ENCODE measurements at places on chromosomes 3 and 15.

DNA sequence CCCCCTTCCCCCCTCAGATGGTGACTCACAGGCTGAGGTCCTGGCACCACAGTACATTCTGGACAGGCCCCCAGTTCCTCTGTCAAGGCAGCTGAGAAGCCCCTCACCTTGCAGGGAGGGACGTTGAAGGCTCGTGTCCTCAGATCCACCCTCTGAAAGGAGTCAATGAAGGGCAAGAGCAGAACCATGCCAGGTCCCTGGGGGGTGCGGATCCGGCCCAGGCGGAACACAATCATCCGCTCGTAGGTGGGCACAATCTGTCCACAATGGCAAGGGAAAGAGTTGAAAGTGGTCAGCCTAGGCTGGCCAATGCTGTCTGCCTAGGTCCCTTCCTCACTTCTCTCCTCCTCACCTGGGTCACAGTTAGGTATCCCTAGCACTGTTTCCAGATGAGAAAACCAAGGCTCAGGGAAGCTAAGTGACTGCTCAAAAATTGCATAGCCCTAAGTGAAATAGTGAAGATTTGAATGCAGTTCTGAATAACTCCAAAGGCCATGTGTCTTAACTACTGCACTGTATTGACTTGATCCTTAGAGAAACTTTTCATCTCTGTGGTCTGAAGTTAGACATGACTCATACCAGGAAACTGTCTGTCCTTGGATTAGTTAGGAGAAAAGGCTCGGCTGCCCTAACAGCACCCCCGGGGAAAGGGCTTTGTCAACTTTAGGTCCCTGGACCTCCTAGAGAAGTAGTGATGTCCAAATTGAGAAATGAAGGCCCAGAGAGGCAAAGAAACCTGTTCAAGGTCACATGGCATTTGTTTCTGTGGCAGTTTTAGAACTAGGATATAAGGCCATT is 2.9 kb downstream of the STOML1 start:
- DNase-seq: no peak

DNA sequence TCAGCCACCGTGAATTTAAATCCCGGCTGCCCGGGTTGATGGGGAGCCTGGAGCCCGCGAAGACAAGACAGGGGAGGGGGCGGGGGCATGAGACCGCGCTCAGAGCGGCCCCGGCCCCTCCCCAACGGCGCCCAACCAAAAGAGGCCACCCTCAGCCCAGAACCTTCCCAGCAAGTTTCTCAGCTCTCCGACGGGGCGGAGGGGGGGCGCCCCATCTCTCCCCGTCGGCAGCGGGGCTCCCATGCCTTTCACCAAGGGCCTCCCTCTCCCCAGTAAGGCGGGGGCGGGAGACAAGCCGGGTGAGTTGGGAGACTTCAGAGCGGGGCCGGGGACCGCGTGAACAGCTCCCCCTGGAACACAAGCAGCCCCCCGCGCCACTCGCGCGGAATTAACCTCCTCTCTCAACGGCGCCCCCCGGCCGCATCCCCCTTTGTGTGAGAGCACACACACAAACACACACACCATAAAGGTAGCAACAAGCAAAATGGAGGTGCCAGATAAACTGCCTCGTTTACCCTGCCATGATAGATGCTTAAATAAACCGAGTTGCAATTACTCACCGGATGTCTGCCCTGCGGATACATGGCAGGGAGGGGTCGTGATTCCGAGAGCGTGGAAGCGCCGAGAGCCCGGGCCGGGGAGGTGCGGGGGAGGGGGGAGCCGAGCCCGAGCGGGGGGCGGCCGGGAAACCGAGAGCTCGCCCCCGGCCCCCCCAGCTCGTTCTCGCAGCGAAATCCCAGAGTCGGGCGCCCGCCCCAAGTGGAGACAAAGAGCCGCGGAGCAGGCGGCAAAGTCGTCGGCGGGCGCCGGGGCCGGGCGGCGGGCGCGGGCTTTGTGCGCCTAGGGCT is 1.3 kb downstream of the TLE3 start:
- no peak for DNase-seq

DNA sequence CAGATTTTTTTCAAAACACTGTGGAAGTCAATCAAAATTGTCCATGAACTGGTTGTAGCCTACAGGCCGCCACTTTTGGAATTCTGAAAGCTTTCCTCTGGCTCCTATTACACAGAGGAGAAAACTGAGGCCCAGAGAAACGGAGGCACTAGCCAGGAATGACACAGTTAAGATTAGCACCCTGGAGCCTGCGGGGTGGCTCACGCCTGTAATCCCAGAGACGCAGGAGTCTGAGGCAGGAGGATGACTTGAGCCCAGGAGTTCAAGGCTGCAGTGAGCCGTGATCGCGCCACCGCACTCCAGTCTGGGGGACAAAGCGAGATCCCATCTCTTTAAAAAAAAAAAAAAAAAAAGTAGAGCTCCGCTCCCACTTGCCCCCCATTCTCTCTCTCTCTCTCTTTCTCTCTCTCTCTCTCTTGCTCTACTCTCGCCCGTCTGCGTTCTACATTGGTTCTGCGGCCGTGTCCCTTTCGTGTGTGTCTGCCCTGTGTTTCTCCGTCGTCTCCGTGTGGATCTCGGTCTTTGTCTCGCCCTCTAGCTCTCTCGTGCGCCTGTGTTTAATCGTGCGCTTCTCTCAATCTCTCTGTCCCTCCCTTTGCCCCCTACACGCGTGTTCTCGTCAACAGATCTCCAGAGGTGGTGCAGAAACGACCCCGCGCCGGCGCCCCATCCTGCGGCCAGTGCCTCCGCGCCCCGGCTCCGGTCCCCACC is 512 bp upstream of the TRH start:
- DNase-seq: no peak

DNA sequence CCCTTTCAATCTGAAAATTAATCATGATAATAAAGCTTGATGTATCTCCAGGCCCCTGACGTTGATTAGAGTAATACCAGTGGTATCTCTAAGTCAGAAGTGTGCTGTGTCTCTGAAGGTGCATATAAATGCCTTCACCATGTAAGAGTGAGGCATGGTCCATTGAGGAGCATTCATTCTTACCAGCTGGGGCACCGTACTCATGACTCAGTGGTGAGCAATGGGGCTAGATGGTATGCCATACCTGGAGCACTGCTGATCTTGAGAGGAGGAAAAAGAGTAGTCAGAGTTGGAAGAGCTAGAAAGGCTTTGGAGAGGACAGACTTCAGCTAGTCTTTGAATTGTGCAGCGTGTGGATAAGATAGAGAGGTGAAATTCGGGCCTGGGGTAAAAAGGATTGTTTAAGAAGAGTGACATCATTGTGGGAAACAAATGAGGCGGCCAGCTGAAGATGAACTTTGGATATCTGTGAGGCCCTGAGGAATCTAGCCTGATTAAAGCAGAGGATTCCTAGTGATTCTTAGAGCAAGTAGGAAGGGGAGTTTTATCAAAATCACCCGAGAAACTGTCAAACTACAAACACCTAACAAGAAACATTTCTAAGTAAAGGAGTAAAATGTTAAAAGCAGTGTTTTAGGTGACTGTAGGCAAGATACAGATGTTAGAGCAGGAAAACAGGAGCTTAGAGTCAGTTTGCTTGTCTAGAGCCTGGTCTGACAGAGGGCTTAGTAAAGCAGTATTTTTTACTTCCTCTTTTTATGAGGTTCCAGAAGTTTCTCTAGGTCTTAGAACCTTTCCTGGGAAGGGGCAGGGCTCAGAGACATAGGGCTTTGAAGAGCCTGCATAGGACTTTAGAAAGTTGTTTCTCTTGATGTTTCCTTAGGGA is 13.6 kb downstream of the TMOD3 start:
- DNase-seq: peak; percentile 24

- no peak for DNase-seq
Observed at GRCh38 chr3:31758322-31758965, 222.6 kb downstream of the OSBPL10 start.

DNA sequence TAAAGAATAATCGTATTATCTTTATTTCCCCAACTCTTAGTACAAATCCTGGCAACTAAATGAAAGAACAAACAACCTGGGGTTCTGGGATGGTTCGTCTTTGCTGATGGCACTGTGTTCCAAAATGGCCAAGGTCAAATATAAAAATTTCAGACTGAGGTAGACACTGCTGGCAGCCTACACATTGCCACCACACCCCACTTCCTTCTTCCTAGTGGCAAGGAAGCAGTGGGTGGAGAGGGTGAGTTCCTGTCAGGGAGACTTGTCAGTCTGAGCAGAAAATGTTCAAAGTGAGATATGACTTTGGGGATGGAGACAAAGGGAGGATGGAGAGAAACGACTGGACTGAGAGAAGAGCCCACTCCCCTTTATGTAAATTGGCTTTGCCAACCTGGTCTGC is 69.6 kb downstream of the LMCD1 start:
- DNase-seq: no peak

- DNase-seq: no peak
Observed at GRCh38 chr3:48222616-48223513, at the start of gene CAMP. Gene CAMP (plus strand): TSS chr3:48223495. CDS start chr3:48223512, 17 bp downstream.

DNA sequence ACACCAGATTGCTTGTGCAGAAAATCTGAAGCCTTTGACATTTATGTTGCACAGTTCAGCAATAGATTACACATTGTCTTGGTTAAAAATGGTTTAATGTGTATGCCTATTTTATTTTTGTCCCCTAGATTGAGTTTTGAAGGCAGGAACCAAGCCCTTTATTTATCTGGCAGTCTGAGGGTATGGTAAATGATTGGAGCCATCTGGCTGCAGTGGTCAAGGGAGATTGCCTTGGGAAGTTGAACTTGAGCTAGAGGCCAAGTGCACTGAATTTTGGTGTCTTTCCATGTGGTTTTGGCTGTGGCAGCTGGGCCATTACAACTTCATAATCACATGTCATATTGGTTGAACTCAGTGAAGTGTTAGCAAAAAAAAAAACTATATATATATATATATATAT is 248.7 kb upstream of the C2CD4B start:
- no peak for DNase-seq

GRCh38 chr15:61835029-61835428 is 225.2 kb downstream of the VPS13C start:
- DNase-seq: no peak

DNA sequence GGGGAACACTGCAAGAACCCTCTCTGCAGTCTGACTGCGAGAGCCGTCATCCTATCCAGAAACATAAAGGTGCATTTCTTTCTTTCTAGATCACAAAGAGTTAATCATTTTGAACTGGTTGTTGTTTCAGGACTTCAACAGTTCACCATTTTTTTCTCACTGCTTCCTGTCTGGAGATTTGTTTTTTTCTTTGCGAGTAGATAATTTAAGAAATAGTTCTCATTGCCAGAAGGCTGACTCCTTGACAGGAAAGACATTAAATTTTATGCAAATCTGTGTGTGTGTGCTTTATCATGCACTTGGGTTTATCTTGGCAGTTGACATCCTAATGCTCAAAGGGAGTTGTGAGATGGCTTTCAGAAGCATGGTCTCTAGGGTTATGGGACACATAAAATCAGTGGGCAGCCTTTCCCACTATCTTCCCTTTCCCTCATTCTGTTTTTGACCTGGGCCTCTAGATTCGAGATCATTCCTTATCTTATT is 123.5 kb upstream of the TBL1XR1 start:
- DNase-seq: no peak

- DNase-seq: peak; percentile 80
Observed at GRCh38 chr3:31968927-31969418, 12.1 kb downstream of the OSBPL10 start.

DNA sequence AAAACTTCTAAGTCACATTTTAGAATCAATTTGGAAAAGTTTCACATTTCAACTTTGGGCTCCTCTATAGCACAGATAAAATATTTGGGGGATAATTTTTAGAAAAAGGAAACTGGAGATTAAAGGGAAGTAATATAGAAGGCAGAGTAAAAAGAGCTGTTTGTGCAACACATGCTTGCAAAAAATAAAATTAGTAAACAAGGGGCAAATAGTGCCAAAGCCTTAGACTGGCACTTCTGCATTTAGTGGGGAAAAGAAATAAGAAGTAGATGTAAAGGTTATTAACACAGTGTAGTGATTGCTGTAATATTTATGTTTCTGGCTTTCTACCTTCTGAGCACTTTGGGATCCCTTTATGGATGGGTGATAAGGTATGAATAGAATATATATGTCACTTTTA is 246.6 kb downstream of the CBLB start:
- no peak for DNase-seq

- no peak for DNase-seq
Observed at GRCh38 chr3:69532547-69533224, 146.8 kb upstream of the FRMD4B start.

GRCh38 chr3:112881891-112882290 is 35.2 kb upstream of the CD200R1L start:
- DNase-seq: no peak

DNA sequence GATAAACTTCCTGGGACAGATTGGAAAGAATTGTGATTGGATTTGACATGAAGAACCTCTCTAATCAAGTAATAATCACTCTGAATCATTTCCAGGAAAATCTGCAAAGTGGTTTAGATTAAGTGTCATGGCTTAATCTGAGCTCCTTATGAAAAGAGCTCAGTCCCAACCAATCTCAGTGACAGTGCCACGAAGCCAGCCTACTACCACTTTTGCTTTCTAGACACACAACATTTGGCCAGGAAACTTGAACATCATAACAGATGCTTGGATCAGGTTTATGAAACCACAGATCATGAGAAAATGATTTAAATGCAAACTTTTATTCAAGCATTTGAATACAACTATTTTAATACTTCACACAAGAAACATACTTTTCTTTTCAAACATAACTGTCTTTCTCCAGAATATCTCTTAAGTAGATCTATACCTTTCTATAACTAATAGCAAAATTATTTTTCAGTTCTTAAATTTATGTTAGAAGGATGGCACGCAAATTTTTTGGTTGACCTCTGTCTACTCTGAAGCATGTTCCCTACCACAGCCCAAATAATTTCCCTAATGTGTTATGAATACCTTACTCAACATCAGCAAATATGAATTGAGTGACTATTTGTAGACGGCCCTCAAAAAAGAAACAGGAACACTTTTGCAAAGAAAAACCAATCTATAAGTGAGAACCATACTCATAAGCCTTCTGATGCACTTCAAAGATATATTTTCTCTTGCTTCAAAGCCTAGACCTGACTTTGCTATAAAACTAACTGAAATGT is 495.0 kb upstream of the ZNF385D start:
- no peak for DNase-seq

- peak; percentile 9 for DNase-seq
Observed at GRCh38 chr3:64908251-64908685, 220.5 kb upstream of the ADAMTS9 start.

- no peak for DNase-seq
Observed at GRCh38 chr3:141605883-141606282, 119.1 kb downstream of the RASA2 start.

DNA sequence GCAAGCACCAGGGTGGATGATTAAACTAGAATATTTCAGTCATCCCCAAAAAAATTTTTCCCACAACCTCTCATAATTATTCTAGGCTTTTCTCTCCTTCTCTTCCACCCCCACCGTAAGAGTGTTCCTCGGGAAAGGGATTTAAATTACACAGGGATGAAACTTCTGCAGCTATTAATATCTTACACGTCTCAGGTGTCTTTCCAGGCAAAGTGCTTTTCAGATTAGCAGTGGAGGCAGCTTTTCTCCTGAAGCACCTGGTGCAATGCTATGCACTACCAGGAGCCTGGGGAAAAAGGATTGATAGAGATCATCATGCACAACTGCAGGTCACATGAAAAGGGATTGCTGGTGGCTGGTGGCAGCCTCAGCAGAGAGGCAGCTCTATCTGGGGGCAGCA is 250.4 kb downstream of the NTRK3 start:
- no peak for DNase-seq

All from HS-5 (cell line).